ENCODE measurements at places on chromosomes 3 and 15. TPM values are rescaled to one million over a fixed set of nuclear protein-coding genes. Genes with fewer than 3 reads are reported as not detected.

CHRNA5 gene
- 8.9 TPM for total RNA-seq

HDC gene
- 2.7 TPM for total RNA-seq

SPATA12 gene
- total RNA-seq = not detected

- peaks cover 46% of the 10 kb centered on the region for H3K36me3 ChIP-seq
- no peak overlapping the region for H3K4me3 ChIP-seq
- no peaks in the 10 kb centered on the region for H3K27me3 ChIP-seq
- peak; percentile 71 for DNase-seq
- H3K4me1 ChIP-seq = peaks cover 16% of the 10 kb centered on the region
- peak overlapping the region; percentile 39 for H3K27ac ChIP-seq
Measured at GRCh38 chr3:149152420-149152819, 23.0 kb downstream of the HPS3 start.

GRCh38 chr15:91941871-91942658, 88.6 kb downstream of the SLCO3A1 start:
- peaks cover 36% of the 10 kb centered on the region for H3K4me1 ChIP-seq
- no peak for DNase-seq
- H3K27me3 ChIP-seq = peaks cover 4% of the 10 kb centered on the region
- no peak overlapping the region for H3K27ac ChIP-seq
- H3K4me3 ChIP-seq = no peak overlapping the region
